ENCODE measurements at places on chromosomes 3 and 15.

DNA sequence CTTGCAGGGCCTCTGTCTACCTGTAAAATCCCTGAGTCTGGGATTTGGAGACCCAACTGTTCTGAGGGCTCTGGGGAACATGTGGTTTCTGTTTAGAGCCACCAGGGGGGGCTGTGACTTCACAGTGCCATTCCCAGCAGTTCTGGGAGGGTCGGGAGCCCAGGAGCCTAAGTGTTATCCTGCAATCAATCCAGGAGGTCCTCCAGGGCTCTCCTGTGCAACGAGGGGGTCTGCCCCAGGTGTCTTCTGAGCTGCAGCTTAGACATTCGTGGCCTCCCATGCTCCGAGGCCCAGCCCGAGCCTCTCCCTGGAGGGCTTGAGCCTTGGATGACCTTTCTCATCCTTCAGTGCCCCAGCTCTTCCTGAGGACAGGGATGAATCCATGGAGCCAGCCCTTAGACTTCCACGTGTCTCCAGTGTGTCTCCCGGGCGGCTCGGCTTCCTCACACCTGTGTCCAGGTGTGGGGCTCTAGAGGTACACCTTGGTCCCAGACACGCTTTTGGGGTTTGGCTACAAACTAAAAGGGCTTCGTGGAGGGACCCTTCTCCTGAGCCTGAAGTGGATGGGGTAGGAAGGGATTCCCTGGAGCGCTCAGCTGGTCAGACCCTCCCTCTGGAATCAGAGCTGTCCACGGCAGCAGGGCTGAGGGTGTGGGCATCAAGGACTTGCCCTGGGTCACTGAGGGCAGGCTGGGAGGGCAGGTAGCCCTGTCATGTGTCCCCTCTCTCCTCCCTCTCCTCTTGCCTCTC lies 20.3 kb upstream of the ABTB1 start:
- no peak for DNase-seq
- peaks cover 15% of the 10 kb centered on the region for H3K4me1 ChIP-seq
- no peak overlapping the region for H3K27ac ChIP-seq

GRCh38 chr15:53982071-53982680 lies 3.9 kb downstream of the UNC13C start:
- H3K36me3 ChIP-seq, result no peaks in the 10 kb centered on the region
- DNase-seq, result no peak
- peak overlapping the region; percentile 57 for H3K4me3 ChIP-seq
- no peaks in the 10 kb centered on the region for H3K4me1 ChIP-seq

GRCh38 chr3:127702151-127702578 lies 29.4 kb downstream of the ABTB1 start:
- peaks cover 4% of the 10 kb centered on the region for H3K36me3 ChIP-seq
- H3K27ac ChIP-seq, result peak overlapping the region; percentile 45
- H3K27me3 ChIP-seq, result no peaks in the 10 kb centered on the region
- peaks cover 67% of the 10 kb centered on the region for H3K4me1 ChIP-seq
- no peak overlapping the region for H3K4me3 ChIP-seq

GRCh38 chr3:65174713-65175112 lies 486.9 kb upstream of the ADAMTS9 start:
- peaks cover 6% of the 10 kb centered on the region for H3K4me1 ChIP-seq
- H3K27ac ChIP-seq, result no peak overlapping the region
- no peak overlapping the region for H3K4me3 ChIP-seq
- no peak for DNase-seq

DNA sequence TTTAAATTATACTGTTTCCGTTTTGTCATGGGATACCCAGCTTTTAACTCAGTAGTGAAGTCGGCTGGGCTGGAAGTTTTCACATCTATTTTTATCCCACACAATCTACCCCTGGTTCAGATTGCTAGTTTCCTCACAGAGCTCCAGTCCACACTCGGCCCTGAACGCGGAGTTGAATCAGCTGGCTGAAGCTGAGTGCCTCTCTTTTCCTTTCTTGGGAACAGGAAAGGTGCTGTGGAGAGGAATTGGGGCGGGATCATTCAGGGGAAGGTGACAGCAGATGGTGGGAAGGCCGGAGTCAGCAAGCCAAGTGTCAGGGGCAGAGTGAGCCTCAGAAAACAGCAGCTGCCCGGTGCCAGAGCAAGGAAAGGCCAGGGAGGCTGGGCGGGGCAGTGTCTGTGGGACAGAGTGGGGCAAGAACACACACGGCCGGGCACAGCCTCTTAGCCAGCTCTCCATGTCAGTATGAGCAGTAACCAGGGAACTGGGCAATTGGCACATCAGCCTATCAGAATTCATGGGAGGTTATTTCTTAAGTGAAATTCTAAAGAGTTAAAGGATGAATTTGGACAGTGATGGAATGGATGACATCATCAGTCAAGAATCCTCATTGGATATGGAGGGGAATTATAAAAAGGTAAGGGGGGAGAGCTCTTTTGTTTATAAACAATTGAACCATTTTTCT lies 135.7 kb upstream of the IL12A start:
- H3K27me3 ChIP-seq, result no peaks in the 10 kb centered on the region
- peak overlapping the region; percentile 68 for H3K4me3 ChIP-seq
- H3K36me3 ChIP-seq, result no peaks in the 10 kb centered on the region
- no peak for DNase-seq

DNA sequence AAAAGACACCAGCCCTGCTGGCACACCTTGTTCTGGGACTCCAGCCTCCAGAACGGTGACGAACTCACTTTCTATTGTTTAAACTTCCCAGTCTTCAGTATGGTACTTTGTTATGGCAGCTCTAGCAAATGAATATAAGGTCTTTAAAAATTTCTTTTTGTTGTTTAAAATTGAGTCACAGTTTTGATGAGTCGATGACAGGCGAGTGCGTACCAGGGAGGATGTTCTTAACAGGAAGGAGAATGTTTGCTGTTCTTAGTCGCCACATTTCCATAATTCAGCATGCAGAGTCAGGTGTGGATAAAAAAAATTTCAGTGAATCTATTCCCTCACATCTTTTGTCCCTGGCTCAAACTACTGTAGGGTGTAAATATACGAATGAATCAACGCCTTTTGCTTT lies 12.4 kb downstream of the DNASE1L3 start:
- H3K27me3 ChIP-seq, result no peaks in the 10 kb centered on the region
- no peak overlapping the region for H3K4me3 ChIP-seq
- no peak for DNase-seq
- H3K4me1 ChIP-seq, result peaks cover 16% of the 10 kb centered on the region
- H3K36me3 ChIP-seq, result no peaks in the 10 kb centered on the region

- H3K36me3 ChIP-seq, result no peaks in the 10 kb centered on the region
- no peak overlapping the region for H3K4me3 ChIP-seq
- no peak overlapping the region for H3K27ac ChIP-seq
- H3K27me3 ChIP-seq, result no peaks in the 10 kb centered on the region
- no peaks in the 10 kb centered on the region for H3K4me1 ChIP-seq
- DNase-seq, result no peak
Observed at GRCh38 chr3:14839236-14839635, 20.5 kb downstream of the FGD5 start.

- no peaks in the 10 kb centered on the region for H3K36me3 ChIP-seq
Observed at GRCh38 chr3:78140274-78140673, 1100.4 kb downstream of the ROBO2 start.

DNA sequence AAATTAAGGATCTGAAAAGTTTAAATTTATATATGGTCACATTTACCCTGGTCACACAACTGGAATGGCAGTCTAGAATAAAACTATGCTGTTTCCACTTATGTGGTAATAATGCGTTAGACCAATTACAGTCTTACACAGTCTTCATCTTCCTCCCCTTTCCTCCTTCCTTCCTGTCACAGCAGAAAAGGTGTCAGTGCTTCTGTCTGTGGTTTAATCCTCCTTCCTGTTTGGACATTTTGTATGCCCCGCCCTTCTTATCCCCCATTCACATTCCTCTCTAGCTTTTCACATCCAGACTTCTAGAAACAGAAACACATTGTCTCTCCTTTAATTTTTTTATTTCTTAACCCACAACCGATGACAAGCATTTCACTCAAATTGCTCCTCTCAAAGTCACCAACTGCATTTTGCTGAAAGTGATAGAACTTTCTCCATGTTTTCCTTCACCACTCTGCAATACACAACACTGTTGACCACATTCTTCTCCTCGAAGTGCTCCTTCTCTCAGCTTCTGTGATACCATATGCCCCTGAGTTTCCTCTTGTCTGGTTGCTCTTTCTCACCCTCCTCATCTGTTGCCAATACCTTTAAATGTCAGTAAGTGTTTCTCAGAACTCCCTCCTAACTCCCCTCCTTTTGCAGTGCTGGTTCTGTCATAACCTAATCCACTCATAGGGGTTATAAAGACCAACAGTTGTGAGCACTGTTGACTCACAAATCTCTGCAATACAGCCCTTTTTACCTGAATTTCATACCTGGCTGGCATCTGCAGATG lies 271.6 kb downstream of the UBE2E2 start:
- H3K4me3 ChIP-seq, result no peak overlapping the region
- H3K27me3 ChIP-seq, result no peaks in the 10 kb centered on the region

GRCh38 chr15:41230650-41231421 lies at the start of the genes CHP1 and EXD1:
CHP1 (plus strand) TSS chr15:41231268; CDS start chr15:41231383, 115 bp downstream.
EXD1 (minus strand) TSS chr15:41230757; CDS start chr15:41226575, 4,182 bp downstream.
- DNase-seq, result peak; percentile 95
- H3K27ac ChIP-seq, result peak within 1 kb of the TSS; percentile 90
- peaks cover 12% of the 10 kb centered on the region for H3K4me1 ChIP-seq

DNA sequence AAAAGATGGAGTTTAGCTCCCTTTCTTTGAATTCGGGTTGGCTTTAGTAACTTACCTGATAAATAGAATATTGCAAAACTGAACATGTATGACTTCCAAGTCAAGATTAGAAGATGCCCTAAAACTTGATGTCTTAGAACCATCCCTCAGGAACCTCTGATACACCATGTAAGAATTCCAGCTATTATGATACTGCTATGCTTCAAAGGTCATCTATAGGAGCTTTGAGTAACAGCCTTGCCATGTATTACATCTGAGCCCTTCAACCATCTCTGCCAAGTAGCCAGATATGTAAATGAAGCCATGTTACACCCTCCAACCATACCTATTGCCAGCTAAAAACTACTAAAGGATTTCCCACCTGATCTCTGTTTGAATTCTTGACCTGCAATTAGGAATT lies 854.2 kb downstream of the SI start:
- no peak overlapping the region for H3K27ac ChIP-seq
- no peak overlapping the region for H3K4me3 ChIP-seq
- H3K4me1 ChIP-seq, result no peaks in the 10 kb centered on the region
- H3K36me3 ChIP-seq, result no peaks in the 10 kb centered on the region
- DNase-seq, result no peak

DNA sequence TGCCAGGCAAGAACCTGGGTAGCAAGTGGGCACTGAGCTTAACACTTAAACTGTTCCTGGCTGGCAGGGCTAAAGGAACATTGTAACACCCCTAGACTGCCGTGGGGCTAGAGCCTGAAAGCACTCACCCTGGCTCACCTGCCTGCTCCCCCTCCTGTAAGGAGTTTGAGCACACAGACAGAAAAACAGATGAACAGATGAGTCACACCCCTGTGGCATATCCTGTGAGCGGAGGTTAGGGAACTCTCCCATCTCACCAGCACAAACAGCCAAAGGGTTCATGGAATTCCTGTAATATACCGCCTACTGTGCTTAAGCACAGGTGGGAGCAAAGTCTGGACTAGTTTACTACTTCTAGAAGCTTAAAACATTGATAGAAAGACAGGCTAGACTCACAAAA lies 300.1 kb downstream of the ROBO1 start:
- H3K36me3 ChIP-seq, result no peaks in the 10 kb centered on the region
- no peak overlapping the region for H3K27ac ChIP-seq
- no peaks in the 10 kb centered on the region for H3K4me1 ChIP-seq
- H3K27me3 ChIP-seq, result no peaks in the 10 kb centered on the region
- DNase-seq, result no peak

- no peaks in the 10 kb centered on the region for H3K27me3 ChIP-seq
- H3K4me1 ChIP-seq, result no peaks in the 10 kb centered on the region
- H3K36me3 ChIP-seq, result no peaks in the 10 kb centered on the region
- no peak overlapping the region for H3K4me3 ChIP-seq
Observed at GRCh38 chr15:49282366-49282765, 112.3 kb downstream of the GALK2 start.

- peak within 1 kb of the TSS; percentile 81 for H3K4me3 ChIP-seq
- H3K27ac ChIP-seq, result peak within 1 kb of the TSS; percentile 17
- no peaks in the 10 kb centered on the region for H3K36me3 ChIP-seq
- peak; percentile 63 for DNase-seq
- no peaks in the 10 kb centered on the region for H3K27me3 ChIP-seq
- no peaks in the 10 kb centered on the region for H3K4me1 ChIP-seq
Observed at GRCh38 chr15:83446904-83447709, at the start of gene SH3GL3. SH3GL3 (plus strand) TSS chr15:83447341; CDS start chr15:83447534, 193 bp downstream.

DNA sequence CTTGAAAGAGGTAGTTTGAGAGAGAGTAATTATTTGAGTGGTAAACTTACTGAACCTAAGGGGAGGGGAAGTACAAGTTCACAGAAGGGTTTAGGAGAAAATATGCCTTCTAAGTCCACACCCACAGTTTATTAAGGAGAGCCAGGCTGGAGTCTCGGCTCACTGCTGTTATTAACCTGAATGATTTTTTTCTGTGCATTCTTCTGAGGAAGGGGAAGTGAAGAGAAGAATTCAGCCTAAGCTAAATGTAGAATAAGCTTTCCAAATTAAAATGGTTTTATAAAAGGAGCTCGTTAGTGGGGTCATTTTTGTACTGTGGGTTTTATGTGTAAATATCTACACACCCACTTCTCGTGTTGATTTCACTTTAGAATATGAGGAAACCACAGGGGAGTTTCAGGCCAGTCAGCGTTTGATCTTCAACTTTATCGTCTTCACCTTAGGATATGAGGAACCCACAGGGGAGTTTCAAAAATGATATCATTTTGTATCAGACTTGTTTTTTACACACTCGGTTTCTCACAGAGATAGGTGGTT lies 1.5 kb downstream of the WHAMM start:
- peaks cover 21% of the 10 kb centered on the region for H3K4me1 ChIP-seq
- no peak for DNase-seq
- peaks cover 6% of the 10 kb centered on the region for H3K36me3 ChIP-seq
- H3K27me3 ChIP-seq, result no peaks in the 10 kb centered on the region

GRCh38 chr3:11165476-11165875 lies 11.2 kb downstream of the HRH1 start:
- peaks cover 73% of the 10 kb centered on the region for H3K4me1 ChIP-seq
- no peak for DNase-seq
- no peak overlapping the region for H3K4me3 ChIP-seq
- no peaks in the 10 kb centered on the region for H3K36me3 ChIP-seq
- peak overlapping the region; percentile 69 for H3K27ac ChIP-seq

- DNase-seq, result no peak
- H3K4me1 ChIP-seq, result peaks cover 8% of the 10 kb centered on the region
- H3K27me3 ChIP-seq, result no peaks in the 10 kb centered on the region
Observed at GRCh38 chr15:49842031-49842730, 221.3 kb downstream of the DTWD1 start.

DNA sequence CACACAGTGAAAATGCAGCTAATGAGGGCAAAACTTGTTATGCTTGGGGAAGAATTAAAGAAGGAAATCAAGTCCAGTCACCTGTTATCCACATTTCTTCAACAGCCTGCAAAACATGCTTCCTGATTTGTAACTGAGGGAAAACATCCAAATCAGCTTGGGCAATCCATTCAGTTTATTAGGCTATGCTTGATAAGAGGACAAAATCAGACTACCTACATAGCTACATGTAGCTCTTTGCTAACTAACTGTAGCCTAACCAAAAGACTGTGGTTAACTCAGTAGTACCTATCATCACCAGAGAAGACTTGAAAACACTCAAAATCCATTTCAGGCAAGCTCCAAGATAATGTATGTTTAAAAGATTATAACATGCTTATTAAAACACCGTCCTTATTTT lies 436.4 kb downstream of the SHQ1 start:
- H3K27ac ChIP-seq, result no peak overlapping the region
- no peak for DNase-seq
- H3K4me1 ChIP-seq, result peaks cover 35% of the 10 kb centered on the region
